Epithelial cell of proximal tubule (primary cell): ENCODE measurements at places on chromosomes 4 and X. TPM values are rescaled to one million over a fixed set of nuclear protein-coding genes. Genes with fewer than 3 reads are reported as not detected.

The NAP1L3 gene
- 1.4 TPM in 2 replicates for total RNA-seq

The PRKG2 gene
- 0.51 and 1.2 TPM in 2 replicates for total RNA-seq

The MAGIX gene
- 8.3 and 9.6 TPM in 2 replicates for total RNA-seq

The RENBP gene
- 0.92 and 1.5 TPM in 2 replicates for total RNA-seq

The TRPC5OS gene
- total RNA-seq, result not detected in 2 replicates

The PRRG3 gene
- total RNA-seq, result not detected in 2 replicates

The GUCY1B1 gene
- total RNA-seq, result 2.7 and 5.9 TPM in 2 replicates

The ZNF732 gene
- 2.4 and 2.8 TPM in 2 replicates for total RNA-seq

The PRDM8 gene
- total RNA-seq, result 0.51 and 3.7 TPM in 2 replicates

The SSX2B gene
- total RNA-seq, result not detected in 2 replicates

The EFNB1 gene
- 23.7 and 44.1 TPM in 2 replicates for total RNA-seq
